ENCODE measurements at places on chromosomes 13 and 19.

- no peak for DNase-seq
Measured at GRCh38 chr13:39365879-39366278, 237.1 kb downstream of the LHFPL6 start.

DNA sequence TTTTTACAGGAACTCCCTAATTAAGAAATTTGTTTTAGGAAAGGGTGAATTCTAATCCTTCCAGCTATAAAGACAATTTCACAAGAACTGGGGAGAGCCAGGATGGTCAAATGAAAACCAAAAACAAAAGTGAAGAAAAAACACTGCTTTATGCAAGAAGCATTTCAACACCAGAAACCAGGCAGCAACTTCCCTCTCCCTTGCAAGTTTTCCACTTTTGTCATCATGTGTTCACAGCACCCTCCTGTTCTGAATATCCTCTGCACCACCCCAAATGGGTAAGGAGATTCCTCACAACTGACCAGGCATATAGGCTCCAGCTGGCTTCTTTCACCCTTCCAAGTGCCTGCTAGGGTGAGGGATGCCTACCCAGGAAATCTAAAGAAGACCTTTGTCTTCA lies 328.1 kb downstream of the TBC1D4 start:
- DNase-seq: no peak

GRCh38 chr19:28065026-28065425 lies 1147.9 kb downstream of the UQCRFS1 start:
- no peak for DNase-seq

GRCh38 chr19:39381910-39382611 lies 8.8 kb downstream of the PAF1 start:
- DNase-seq: no peak

- DNase-seq: no peak
Measured at GRCh38 chr13:70964124-70964523, 855.9 kb upstream of the KLHL1 start.

DNA sequence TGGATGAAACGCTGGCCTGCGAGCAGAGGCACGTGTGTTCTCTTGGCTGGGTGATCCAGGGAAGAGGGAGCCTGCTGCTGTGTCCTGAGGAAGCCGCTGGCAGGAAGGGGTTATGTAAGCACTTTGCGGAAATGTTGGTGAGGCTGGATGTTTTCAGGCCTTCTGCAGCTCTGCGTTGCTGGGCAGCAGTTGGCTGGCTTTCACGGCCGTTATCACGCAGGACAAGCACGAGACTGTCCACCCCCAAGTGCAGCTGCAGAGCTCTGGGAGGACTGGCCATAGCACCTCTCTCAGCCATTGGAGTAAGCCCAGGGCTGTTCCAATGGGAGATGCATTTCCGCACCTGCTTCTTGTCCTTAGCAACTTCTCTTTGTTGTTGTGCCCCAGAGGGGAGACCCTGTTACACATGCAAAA lies 146.9 kb upstream of the SOX21 start:
- DNase-seq: no peak

DNA sequence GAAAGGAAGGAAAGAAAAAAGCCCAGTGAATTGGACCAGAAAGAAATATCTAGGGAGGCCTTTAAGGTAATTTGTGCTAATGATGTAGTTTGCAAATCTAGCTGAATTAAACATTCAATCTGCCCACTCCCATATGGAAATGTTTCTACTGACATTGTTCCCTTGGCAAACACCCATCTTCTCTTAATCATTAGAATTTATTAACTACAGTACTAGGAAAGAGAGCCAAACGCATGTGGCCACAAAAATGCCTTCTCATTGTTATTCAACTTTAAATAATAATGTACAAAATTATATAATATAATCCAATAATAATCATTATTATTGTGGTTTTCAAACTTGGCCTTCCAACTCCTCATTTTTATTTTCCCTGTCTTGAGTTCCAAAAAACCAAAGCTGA lies 234.7 kb downstream of the NHLRC3 start:
- no peak for DNase-seq

DNA sequence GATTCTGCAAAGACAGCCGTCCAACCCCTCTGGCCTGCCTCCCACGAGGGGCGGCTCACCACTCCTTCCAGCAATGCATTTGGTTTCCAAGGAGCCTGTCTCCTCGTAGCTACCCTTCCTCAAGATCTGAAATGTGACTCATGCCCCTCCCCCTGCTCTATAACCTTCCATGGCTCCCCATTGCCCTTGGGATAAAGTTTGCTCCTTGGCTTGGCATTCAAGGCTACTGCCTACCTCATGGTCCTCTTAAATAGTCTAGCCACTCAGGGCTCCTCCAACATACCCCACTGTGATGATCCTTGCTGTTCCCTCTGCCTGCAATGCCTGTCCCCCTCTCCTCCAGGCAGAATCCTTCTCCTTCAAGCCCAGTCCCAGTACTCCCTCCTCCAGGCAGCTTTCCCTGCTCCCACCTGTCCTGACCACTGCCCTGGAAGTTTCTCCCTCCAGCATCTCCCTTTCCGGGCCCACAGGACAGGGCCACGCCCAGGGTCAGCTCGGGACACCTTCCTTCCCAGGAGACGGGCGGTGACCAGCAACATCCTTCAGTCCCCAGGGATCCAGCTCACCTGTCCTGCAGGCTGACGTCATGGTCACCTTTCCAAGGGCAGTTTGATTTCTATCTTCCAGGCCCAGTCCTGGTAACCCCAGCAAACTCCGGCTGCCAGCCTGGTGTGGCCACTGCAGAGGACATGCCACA lies 19.2 kb upstream of the SEMA6B start:
- DNase-seq: no peak

GRCh38 chr19:39031368-39032062 lies 834 bp downstream of the FBXO27 start:
- no peak for DNase-seq

DNA sequence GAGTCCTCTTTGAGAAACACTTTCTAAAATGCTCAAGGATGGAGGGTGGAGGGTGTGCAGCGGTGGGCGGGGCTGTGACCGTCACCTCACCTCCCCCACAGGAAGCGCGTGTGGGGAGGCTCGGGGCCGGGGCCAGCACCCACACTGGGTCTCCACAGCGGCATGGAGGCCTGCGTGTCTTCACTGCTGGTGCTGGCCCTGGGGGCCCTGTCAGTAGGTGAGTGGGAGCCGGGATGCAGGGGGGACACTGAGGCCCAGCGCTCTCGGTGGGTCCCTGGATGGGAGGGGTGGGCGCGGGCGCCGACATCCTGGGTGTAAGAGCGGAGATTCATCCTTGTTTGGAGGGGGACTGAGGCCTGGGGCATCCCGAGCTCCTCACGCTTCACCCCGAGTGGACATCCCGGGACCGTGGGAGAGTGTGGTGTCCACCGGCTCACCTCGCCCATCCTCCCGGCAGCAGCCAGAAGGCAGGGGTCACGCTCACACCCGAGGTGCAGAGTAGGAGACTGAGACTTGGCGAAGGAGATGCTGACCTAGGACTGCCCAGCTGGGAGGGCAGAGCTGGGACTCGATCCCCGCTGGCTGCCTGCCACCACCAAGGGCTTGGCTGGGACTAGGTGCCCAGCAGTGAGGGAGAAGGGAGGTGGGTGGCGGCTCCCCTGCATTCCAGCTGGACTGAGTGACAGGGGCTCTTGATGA lies at the start of gene GZMM:
Gene GZMM, plus strand, starts transcription at position 144 of the 699 bp plus-strand sequence. Its CDS starts 19 bp downstream, at position 163.
- no peak for DNase-seq
